ENCODE measurements at places on chromosomes 12 and 14. TPM values are rescaled to one million over a fixed set of nuclear protein-coding genes. Genes with fewer than 3 reads are reported as not detected.

The CEBPE gene
- total RNA-seq = not detected

GRCh38 chr14:20754308-20754707, 8.6 kb downstream of the EDDM3A start:
- no peak for DNase-seq

The LAG3 gene
- total RNA-seq = 0.36 TPM

The CLEC6A gene
- total RNA-seq = not detected

DNA sequence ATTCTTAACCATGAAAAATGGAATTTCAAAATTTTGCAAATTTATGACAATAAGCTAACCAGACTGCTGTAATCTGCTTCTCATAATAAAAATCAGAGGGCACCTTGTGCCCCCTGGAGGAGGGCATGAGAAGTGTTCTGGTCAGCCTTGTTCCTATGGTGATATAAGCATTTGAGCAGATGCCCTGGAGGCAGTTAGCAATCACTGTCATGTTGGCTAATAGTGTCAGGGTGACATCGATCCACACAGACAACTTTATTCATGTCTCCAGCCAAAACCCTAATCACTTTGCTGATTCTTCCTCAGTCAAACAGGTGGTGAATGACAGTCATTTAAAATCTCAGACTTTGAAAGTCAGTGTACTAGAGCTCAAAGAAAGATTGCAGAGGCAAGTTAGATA, 943.0 kb downstream of the GALC start:
- no peak for DNase-seq

GRCh38 chr12:59087077-59087673, 166.9 kb upstream of the LRIG3 start:
- DNase-seq = no peak

- no peak for DNase-seq
Observed at GRCh38 chr14:105532735-105533141, 6.4 kb downstream of the TMEM121 start.

The VDR gene
- 0.09 TPM for total RNA-seq

All from cerebellum (tissue), 4 donors.